HT-29 (cell line): ENCODE measurements at places on chromosomes 5 and 9.

DNA sequence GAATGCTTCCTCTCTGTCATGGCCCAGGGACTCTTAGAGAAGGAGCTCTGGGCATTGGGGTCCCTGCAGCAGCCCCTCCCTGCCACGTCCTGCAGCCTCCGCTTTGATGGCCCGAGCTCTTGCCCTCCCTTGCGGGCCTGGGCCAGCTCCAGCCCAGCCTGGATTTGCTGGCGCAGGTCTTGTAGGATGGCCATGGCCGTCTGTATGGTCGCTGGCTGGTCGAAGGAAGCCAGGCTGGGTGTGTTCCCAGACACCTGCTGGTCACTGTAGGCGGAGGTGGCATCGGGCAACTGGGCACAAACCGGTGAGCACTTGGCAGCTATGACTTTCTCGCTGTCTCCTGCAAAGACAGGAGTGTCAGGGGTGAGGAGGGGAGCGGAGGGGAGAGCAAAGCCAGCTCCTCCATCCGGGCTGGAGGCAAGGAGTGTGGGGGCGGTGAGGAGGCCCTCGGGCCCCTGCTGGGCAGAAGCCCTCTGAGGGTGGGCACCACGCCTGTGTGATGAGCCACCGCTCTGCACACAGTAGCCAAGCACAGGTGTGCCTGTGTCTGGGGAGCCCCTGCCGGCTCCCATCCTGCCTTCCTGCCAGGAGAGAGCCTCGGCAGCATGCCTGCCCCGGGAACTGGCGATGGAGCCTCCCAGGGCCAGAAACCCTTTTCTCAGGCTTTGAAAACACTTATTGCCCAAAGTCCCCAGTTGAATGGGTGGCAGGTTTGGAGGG is 12.4 kb downstream of the CCDC187 start:
- DNase-seq, result no peak

DNA sequence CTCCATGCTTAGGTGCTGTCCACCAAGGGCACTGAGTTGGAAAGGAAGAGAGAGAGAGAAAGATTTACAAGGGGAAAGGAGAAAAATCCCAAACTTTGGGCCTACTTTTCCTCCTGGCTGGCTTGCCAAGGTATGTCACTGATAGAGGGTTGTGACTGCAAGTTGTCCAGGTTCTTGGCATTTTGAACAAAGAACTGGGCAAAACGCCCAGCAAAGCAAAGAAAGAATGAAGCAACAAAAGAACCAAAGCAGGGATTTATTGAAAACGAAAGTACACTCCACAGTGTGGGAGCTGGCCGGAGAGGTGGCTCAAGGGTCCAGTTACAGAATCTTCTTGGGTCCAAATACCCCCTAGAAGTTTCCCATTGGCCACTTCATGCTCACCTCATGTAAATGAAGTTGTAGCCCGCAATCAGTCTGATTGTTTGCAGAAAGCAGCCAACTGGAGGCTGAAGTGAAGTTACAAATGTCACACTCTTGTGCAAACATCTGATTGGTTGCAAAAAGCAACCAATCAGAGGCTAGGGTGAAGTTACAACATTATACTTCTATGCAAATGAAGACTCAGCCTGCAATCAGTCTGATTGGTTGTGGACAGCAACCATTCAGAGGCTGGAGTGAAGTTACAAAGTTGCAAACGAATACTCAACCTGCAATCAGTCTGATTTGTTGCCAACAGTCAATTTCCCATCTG is 263.5 kb downstream of the YTHDC2 start:
- no peak for DNase-seq

GRCh38 chr5:151239237-151239861 is 13.6 kb upstream of the GM2A start:
- peak; percentile 70 for DNase-seq

DNA sequence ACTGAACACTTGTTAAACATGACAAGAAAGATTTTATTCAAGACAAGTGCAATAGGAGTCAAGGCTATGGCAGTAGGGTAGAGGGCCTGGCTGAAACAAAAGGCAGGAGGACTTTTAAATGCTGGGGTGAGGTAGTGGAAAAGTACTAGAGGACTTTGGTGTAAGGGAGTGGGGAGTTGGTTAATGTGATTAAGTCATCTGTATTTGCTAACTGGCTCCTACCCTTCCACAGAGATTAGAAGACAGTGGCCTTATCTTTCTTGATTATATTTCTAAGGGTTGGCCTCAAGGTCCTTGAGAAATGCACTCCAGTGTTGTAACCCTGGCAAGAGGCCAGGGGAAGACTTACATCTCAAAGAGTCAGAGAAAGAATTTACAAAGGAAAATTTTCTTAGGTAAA is 160.2 kb upstream of the FTMT start:
- DNase-seq, result no peak

GRCh38 chr5:91379246-91379913 is 3.7 kb downstream of the ARRDC3 start:
- no peak for DNase-seq

DNA sequence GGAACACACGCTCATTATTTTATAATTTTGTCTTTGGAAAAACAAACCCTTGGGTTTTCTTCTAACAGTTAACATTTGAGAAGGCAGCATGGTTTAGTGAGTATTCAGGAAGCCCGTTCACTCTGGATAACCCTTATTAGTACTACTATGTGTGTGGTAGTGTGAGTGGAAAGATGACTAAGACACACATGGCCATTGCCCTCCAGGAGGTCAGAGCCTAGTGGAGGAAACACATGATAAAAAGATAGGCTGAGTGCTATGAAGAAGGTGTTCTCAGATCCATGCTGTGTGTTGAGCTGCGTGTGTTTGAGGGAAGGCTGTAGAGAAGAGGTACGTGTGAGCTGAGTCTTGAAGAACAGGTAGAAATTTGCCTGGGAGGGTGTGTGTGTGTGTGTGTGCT is 8.4 kb downstream of the C5orf47 start:
- DNase-seq, result no peak

GRCh38 chr9:134534661-134535080 is 106.9 kb upstream of the COL5A1 start:
- DNase-seq, result no peak

- DNase-seq, result no peak
These were observed 27.6 kb downstream of the COL15A1 start for GRCh38 chr9:98971168-98971914.

GRCh38 chr5:6900247-6901227 is 187.3 kb downstream of the TENT4A start:
- DNase-seq, result no peak

DNA sequence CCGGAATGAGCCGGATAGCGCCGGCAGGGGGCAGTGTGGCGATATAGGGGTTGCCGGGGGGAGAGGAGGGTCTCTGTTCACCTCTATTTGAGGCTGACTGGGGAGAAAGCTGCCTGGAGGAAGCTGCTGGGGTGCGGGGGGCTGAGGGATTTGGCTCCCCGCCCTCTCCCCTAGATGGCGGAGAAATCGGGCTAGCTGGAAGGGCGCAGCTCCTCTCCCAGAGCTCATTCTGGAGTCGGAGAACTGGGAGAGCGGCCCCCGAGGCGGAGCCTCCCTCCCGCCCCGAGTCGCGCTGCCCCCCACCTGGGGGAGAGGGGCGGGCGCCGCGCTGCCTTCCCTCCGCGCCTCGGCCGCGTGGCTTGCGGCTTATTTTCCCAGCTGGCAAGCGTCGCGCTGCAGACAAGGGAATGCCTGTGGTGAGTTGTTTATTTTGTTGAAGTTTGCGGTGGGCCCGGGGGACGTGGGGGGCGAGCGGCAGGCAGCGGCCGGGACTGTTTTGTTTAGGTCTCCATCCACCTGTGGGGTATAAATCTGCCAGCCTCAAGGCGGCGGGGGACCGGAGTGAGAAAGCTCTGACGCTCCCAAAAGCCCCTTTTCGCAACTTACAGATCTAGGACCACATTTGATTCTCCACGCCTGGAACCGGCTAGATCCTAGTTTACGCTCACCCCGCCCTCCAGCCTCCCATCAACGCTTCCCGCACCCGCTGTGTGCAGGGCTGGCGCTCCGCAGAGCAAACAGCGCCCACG is 4.1 kb upstream of the RGMB start:
- peak; percentile 30 for DNase-seq

GRCh38 chr5:112109331-112110007 is 309.6 kb downstream of the EPB41L4A start:
- DNase-seq, result peak; percentile 19

- DNase-seq, result no peak
These were observed 7.6 kb downstream of the SHROOM1 start for GRCh38 chr5:132822650-132823480.
